ENCODE measurements at places on chromosomes 12 and 14. TPM values are rescaled to one million over a fixed set of nuclear protein-coding genes. Genes with fewer than 3 reads are reported as not detected.

GRCh38 chr14:45426685-45427282 lies 173.8 kb upstream of the MIS18BP1 start:
- DNase-seq: no peak
- H3K4me1 ChIP-seq: no peaks in the 10 kb centered on the region
- no peaks in the 10 kb centered on the region for H3K36me3 ChIP-seq
- no peaks in the 10 kb centered on the region for H3K27me3 ChIP-seq

DNA sequence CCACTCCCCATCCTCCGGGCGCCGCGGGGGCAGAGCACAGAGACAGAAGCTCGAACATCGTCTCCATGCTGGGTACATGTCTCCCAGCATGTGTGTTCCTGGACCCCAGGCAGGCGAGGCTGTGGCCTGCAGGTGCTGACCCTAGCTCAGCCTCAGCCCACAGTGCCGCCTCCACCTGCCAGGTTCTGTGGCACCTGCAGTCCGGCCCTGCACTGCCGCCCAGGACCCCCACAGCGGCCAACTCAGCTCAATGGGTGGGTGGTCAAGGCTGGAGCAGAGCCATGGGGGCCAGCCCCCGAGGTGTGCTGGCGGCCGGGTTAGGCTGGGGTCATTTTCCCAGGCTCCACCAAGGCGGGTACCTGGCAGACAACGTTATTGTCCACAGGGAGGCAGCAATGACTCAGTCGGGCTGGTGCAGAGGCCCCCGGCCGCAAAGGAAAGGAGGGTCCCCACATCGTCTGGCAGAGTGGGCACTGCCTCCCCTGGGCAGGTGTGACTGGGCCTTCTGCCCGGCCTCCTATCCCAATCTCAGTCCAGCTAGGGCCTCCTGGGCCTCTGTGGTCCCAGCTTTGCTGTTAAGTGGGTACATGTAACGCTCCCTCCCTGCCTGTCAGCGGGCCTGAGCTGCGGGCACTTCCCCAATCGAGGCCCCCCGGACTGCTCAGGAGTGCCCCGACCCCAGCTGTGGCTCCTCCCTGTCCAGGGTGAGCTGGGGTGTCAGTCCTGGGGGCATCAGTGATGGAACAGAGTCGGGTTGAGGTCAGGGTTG lies 20.2 kb upstream of the NUDT14 start:
- H3K27ac ChIP-seq: peak overlapping the region; percentile 27
- H3K4me3 ChIP-seq: no peak overlapping the region
- H3K36me3 ChIP-seq: no peaks in the 10 kb centered on the region
- H3K4me1 ChIP-seq: no peaks in the 10 kb centered on the region
- DNase-seq: no peak

GRCh38 chr12:65125975-65126374 lies 4.9 kb upstream of the WIF1 start:
- H3K27me3 ChIP-seq: peaks cover 22% of the 10 kb centered on the region
- H3K4me1 ChIP-seq: peaks cover 6% of the 10 kb centered on the region
- no peak overlapping the region for H3K4me3 ChIP-seq
- H3K27ac ChIP-seq: no peak overlapping the region
- DNase-seq: no peak
- no peaks in the 10 kb centered on the region for H3K36me3 ChIP-seq

The NINJ2 gene
- 2.0 TPM for total RNA-seq

- H3K4me3 ChIP-seq: no peak overlapping the region
- H3K27me3 ChIP-seq: no peaks in the 10 kb centered on the region
- H3K27ac ChIP-seq: peak overlapping the region; percentile 69
- no peaks in the 10 kb centered on the region for H3K36me3 ChIP-seq
Measured at GRCh38 chr12:50241178-50241577, 42.1 kb downstream of the LIMA1 start.

The PNP gene
- 8.6 TPM for total RNA-seq

GRCh38 chr14:97164021-97164420 lies 366.8 kb downstream of the VRK1 start:
- no peak overlapping the region for H3K4me3 ChIP-seq
- no peaks in the 10 kb centered on the region for H3K27me3 ChIP-seq

The RIN3 gene
- total RNA-seq: 30.7 TPM

DNA sequence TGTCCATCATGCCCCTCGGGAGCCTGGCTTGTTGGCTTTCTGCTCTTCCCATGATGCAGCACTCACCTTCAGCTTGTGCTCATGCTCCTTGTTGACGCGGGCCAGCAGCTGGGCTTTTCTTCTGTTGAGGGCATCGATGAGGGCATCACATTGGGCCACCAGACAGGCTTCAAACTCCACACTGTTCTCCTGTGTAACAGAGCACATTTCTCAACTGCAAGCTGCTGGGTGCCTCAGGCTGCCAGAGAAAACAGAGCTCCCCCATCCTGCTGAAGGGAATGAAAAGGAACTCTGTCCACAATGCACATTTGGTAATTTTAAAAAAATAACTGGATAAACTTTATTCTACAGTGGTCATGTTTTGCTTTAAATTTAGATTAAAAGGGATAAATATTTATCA lies 72.1 kb downstream of the TRIM9 start:
- no peak overlapping the region for H3K27ac ChIP-seq
- no peak for DNase-seq
- H3K27me3 ChIP-seq: no peaks in the 10 kb centered on the region
- no peak overlapping the region for H3K4me3 ChIP-seq
- no peaks in the 10 kb centered on the region for H3K4me1 ChIP-seq

Data from sigmoid colon (tissue), 7 donors.